PC-9 (cell line): ENCODE measurements at places on chromosomes 7 and 10.

GRCh38 chr7:11216276-11216675 is 242.6 kb downstream of the PHF14 start:
- no peak for DNase-seq

GRCh38 chr7:70457482-70457881 is 674.5 kb upstream of the GALNT17 start:
- no peak for DNase-seq

GRCh38 chr10:74377476-74377875 is 226.5 kb downstream of the ADK start:
- DNase-seq = no peak

DNA sequence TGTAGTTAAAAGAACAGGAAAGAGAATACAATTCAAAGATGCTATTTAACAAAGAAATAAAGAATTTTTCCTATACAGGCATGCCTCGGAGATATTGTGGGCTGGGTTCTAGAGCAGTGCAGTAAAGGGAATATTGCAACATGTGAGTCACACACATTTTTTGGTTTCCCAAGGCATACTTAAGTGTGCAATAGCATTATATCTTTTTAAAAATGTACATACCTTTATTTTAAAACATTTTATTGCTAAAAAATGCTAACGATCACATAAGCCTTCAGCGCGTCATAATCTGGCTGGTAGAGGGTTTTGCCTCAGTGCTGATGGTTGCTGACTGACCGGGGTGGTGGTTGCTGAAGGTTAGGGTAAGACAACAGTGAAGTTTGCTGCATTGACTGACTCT is 54.4 kb downstream of the ESYT2 start:
- no peak for DNase-seq

- no peak for DNase-seq
Observed at GRCh38 chr7:132568962-132569361, 7.3 kb downstream of the PLXNA4 start.

DNA sequence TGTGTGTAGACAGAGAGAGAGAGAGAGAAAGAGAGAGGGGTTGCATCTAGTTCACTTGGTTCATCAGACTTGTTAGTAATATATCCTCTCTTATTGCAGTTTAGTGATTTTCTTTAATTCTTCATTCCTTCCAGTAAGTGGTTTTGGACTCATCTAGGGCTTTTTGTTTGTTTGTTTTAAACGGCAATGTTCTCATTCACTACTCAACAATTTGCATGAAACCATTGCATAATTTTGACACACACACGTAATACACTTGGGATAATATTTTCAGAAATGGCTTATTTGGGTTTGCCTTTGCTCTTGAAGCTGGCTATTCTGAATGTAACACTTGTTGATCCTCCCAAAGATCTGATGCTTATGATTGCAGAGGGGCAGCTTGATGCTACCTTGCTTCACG is 16.4 kb upstream of the ZNF32 start:
- no peak for DNase-seq

- DNase-seq = no peak
Observed at GRCh38 chr7:42071372-42072261, 165.4 kb downstream of the GLI3 start.

GRCh38 chr10:127449490-127449889 is 99.6 kb upstream of the NPS start:
- DNase-seq = no peak

- no peak for DNase-seq
Observed at GRCh38 chr7:38801786-38802185, 107.2 kb downstream of the VPS41 start.

DNA sequence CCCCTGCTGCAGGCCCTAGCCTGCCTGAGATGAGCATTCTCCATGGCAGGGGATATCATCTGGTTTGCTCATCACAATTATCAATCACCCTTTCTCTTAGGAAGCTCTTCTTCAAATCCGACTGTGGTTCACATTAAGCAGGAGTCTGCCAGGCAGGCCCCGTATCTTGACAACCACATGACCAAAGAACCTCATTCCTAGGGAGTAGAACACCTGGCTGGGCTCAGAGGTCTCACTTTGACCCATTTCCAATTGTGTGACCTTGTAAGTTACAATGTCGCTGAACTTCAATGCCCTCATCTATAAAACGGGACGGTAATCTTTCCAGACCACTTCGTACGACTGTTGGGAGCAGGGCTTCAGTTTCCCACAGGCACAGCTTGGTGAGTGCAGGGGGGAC is 156.4 kb upstream of the PCBD1 start:
- DNase-seq = no peak

DNA sequence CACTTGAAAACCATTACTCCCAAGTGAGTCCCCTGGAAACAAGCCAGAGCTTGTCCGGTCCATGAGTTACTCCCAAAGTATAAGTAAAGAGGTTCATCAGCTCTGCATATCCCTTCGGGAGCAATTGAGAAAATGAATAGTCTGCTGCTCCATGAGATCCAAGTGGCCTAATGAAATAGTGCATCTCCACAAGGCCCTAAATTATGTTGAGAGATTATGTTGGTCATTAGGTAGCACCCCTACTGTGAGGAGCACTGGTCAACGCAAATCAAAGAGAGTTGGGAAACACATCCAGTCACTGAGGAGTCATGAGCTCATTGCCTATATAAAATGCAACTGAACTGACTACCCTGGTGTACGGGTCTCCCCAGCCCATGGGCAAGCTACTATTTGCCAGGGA is 205.5 kb upstream of the AOAH start:
- DNase-seq = no peak

GRCh38 chr7:30427296-30428070 is 51.1 kb downstream of the NOD1 start:
- no peak for DNase-seq

GRCh38 chr7:102305414-102306268 is 19.0 kb downstream of the SH2B2 start:
- no peak for DNase-seq

DNA sequence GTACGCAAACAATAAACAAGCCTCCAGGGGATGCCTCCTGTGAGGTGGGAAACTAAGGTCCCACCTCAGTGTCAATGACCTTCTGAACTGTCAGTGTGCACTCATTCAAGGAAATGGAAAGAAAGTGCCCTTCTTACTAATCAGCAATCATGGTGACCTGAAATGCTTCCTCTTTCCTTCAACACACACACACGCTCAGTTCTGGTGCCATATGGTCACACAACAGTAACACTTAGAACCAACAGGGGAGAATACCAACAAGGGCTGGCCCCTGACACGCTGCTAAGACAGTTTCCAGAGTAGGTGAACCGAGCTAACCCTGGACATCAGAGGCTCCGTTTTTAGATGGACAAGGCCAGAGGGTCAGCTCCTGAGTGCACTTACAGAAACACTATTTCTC is 42.1 kb upstream of the EFCAB10 start:
- DNase-seq = no peak

DNA sequence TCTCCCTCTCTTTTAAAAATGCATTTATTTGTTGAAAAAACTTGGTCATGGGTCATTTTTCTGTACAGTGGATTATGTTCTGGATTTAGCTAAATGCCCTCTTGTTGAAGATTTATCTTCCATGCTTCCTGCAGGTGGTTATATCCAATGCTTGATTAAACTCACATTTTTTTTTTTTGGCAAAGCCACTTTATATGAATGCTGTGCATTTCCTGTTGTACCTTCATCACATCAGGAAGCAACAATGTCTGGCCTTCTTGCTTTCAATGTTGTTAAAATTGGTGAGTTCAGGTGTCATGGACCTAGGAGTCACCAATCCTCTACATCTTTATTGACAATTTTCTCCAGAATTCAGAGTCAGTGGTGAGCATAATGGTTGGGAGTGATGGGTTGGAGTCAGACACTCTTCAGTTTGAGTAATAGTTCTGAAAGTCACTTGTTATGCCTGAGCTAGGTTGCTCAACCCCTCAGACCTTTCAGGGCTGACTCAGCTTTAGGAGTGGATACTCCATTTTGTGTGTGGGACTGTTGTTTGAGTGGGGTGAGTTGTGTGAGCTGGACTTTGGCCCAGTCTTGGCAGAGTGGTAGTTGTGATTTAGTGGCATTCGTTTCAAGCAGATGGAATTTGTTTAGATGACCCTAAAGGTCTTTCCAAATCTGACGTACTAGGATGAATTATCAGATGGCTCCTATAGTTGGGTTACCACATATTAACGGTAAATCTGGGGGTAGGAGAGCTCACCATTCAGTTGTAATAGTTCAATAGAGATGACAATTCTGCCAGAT is 213.5 kb upstream of the ZNF32 start:
- DNase-seq = no peak

- no peak for DNase-seq
Observed at GRCh38 chr7:118615681-118616080, 391.2 kb downstream of the ANKRD7 start.

GRCh38 chr7:7861211-7861633 is 107.4 kb upstream of the GLCCI1 start:
- DNase-seq = peak; percentile 35

DNA sequence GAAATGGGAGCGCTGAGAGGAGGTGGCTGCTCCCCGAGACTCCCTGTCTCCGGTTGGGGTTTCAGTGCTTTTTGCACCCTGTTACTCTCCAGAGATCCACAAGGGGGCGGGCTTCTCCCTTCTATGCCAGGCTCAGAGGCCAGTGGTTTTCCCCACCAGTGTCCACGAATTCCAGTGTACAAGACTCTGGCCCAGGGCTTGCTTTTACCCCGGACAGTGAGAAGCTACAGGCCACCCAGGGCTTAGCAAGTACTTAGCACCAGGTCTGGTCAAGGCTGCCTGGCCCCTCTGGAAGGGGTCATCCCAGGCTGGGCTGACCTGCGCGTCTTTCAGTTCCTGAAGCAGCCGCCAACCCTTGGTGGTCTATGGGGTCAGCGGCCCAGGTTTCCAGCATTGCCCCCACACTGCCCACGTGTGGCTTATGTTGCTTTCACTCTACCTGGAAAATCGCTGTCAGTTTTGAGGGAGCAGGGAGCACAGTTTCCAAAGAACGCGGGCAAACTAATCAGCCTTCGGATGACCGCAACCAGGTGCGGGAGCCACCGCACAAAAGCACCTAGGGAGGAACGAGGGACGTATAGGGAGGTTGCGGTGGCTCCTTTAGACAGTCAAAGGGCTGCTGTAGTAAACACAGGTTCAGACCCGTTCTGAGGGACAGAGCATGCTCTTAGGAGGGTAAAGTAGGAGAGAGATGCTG is 6.8 kb downstream of the CYP26A1 start:
- DNase-seq = peak; percentile 44

DNA sequence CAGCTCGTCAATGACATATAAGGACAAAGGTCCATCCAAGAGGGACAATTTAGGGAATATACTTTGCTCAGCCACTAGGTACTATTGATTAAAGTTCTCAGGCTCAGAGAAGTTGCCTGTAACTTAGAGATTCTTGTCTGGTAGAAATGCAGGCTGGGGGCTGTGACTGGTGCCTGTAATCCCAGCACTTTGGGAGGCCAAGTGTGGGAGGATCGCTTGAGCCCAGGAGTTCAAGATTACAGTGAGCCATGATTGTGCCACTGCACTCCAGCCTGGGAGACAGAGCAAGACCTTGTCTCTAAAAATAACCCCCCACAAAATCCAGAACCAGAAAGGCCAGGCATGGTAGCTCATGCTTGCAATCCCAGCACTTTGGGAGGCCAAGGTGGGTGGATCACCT is 36.2 kb upstream of the ACTR3B start:
- no peak for DNase-seq

DNA sequence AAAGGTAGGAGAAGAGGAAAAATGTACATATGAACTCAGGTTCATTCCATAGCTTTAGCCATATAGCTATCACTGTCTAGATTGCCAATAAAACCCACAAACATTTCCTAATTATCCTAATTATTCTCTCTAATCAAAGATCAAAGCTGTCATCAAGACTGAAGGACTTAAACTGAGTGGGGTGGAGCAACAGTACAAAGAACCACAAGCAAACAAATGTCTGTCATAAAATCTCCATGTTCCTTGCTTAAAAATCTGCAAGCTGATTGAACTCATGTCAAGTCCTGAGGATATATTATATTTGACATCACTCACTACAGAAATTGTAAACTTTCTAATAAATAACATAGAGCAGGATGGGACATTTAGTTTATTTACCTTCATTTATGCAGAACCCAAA is 315.9 kb downstream of the SNX13 start:
- DNase-seq = no peak

DNA sequence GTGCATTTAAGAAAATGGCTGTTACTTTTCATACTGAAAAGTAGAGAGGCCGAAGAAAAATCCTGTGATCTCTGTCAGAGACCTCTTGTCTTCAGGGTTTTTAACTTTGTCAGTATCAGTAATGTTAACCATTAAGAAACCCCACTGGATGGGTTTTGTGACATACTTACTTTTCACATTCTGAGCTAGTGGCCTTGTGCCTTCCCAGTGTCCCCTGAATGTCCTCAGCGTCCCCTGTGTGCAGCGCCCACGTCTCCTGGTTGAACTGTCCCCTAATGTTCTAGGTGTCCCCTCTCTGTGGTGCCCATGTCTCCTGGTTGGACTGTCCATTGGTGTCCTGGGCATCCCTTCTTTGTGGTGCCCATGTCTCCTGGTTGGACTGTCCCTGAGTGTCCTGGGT is 9.6 kb downstream of the DYNC2I1 start:
- no peak for DNase-seq

DNA sequence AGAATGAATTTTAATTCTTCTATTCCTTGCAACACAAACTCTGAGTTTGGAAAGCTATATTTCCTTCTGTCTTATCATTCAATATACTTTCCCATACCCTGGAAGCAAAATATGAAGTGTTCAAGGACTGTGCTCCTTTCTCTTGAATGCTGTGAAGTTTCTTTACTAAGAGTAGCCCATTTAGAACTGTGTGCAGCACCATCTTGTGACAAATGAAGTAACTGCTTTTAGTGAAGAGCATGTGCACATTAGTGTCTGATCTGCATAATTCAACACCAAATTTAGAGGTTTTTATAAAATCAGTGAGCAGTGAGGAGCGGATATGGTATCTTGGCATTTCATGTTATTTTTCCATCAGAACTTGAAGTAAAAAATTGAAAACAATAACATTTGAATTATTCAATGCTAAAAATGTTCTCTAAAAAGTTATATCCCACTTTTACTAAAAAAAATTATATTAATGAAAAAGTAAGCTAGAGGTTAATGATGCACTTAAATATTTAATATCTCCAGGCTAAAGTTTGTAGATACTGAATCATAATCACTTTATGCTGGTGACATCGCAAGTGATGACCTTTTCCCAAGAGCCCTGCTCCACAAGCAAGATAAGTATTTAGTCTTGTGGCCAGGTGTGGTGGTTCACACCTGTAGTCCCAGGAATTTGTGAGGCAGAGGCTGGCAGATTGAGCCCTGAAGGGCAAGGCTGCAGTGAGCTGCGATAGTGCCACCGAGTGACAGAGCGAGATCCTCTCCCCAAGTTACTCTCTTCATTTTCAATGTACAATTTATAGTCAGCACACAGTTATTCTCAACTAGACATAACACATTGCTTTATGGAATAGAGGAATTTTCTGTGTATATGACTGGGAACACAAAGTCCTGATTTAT is 108.8 kb upstream of the PCLO start:
- DNase-seq = no peak

DNA sequence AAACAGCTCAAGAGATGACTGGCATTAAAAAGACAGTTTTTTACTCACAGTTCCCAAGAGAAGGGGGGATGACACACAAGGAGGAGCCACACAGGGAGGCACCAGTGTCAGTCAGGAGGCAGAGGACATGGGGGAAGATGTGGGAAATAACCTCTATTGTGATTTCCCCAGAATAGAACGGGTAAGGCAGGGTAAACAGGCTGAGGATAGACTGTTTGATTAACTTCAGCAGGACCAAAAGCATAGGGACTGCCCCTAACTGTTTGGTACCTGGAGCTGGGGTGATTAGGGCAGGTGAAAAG is 60.7 kb downstream of the RAPGEF5 start:
- no peak for DNase-seq

- DNase-seq = no peak
Observed at GRCh38 chr7:19377611-19378344, 232.6 kb upstream of the FERD3L start.
